Body of pancreas (tissue), 4 donors: ENCODE measurements at places on chromosomes 12 and 14. TPM values are rescaled to one million over a fixed set of nuclear protein-coding genes. Genes with fewer than 3 reads are reported as not detected.
A peak's percentile ranks its signal among the peaks of the same experiment; 100 is the strongest.

The DEGS2 gene
- 7.3 TPM for total RNA-seq

DNA sequence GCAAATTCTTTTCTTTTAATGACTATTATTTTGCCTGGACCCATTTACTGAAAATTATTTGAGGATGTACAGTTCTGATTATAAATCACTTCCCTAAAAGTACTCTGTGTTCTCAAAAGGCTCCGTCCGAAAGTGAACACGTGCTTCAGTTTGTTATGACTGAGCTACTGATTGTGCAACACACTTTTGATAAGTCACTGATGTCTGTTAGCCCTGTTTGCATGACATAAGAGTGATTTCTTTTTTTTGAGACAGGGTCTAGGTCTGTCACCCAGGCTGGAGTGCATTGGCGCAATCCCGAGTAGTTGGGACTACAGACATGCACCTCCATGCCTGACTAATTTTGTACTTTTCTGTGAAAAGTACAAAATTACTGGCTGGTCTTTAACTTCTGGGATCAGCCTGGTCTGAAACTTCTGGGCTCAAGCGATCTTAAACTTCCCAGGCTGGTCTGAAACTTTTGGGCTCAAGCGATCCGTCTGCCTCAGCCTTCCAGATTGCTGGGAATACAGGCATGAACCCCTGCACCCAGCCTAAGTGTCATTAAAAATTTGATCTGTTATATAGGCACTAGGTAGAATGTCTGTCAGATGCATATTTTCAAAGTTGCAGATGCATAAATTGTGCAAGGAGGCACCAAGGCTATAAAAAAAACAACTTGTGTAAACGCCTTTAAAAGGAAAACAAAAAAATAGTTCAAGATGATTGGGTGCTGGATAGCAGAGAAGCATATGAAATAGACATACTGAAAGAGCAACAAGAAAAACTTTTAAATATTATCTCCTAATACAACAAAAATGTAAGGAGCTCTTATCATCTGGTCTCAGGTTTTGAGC lies 111.5 kb downstream of the SRGAP1 start:
- DNase-seq: peak; percentile 61

GRCh38 chr14:102192840-102193502 lies 53.3 kb downstream of the WDR20 start:
- no peak for DNase-seq

The LYZ gene
- total RNA-seq: 118 TPM

DNA sequence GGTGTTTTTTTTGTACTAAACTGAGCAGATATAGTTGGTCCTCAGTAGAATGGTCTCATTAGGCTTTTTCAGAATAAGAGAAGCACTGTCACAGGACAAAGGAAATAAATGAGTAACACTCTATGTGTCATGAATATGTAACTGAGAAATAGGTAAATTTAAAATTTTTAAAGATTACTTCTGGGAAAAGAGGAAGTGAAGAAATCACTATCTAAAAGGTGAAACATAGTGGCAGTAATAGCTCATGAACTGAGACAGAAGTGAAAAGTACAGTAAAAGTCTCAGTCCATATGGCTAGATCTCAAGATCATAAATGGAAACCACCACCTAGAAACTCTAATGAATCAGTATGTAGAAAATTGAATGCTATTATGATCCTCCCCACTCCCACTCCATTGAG lies 89.3 kb upstream of the TTC7B start:
- no peak for DNase-seq

GRCh38 chr12:26360062-26360461 lies 164.7 kb downstream of the SSPN start:
- no peak for DNase-seq

The MYH7 gene
- total RNA-seq: 2.0 TPM

- DNase-seq: peak; percentile 33
These were observed 62.6 kb downstream of the SMUG1 start for GRCh38 chr12:54126029-54126695.

The NDUFA12 gene
- 21.4 TPM for total RNA-seq

The HOXC11 gene
- not detected for total RNA-seq

The KCNH3 gene
- total RNA-seq: 1.6 TPM

- DNase-seq: no peak
These were observed 10.7 kb upstream of the TCL1B start for GRCh38 chr14:95675486-95675885.

- DNase-seq: peak; percentile 22
These were observed 509.8 kb downstream of the GLT1D1 start for GRCh38 chr12:129363041-129363440.
